RKO (cell line): ENCODE measurements at places on chromosomes 1 and 21.
A peak's percentile ranks its signal among the peaks of the same experiment; 100 is the strongest.

- DNase-seq = no peak
Observed at GRCh38 chr1:156153362-156153761, at the start of gene SEMA4A. Gene SEMA4A, plus strand, starts transcription at chr1:156153585. Its CDS starts 994 bp downstream, at chr1:156154579.

GRCh38 chr1:41404308-41404761 is 43.1 kb downstream of the FOXO6 start:
- peak; percentile 48 for DNase-seq

GRCh38 chr1:100626397-100626796 is 88.5 kb downstream of the GPR88 start:
- DNase-seq = no peak

DNA sequence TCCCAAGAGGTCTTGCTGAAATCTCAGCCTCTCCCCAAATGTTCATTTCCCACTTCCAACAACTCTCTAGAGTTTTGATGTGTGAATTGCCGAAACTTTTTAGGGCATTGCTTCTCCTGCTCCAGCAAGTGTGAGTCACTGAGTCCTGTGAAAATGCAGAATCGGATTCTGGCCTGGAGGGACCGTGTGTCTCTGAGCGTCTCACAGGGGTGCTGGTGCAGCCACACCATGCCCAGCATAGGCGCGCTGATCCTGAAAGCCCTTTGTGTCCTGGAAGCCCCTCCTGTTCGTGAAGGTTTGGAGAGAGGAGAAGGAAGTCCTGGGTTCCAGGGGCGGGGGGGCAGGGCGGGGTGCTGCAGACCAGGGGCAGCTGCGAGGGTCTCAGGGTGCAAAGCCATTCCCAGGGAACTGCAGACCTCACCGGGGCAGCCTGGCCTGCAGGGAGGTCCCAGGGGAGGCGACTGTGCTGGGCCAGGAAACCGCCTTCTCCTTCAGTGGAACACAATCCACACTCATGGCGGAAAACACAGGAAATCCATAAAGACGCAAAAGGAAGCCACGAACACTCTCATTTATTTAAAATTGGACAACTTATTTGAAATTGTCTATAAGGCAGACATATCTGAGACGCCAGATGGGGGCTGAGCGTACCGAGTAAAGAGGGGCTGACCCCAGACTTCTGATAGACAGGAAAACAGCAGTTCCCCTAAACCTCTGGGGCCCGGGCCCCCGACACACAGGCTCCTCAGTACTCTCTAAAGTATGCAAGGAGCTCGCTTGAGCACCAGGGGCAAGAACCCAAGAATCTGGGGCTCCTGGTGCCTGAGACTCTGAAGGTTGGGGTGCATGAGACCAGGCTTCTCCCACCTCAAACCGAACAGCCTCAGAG is 43.5 kb upstream of the ADARB1 start:
- no peak for DNase-seq

- no peak for DNase-seq
Observed at GRCh38 chr1:74343216-74343615, 108.0 kb downstream of the TNNI3K start.

GRCh38 chr1:101284021-101284420 is 47.2 kb downstream of the S1PR1 start:
- DNase-seq = no peak

DNA sequence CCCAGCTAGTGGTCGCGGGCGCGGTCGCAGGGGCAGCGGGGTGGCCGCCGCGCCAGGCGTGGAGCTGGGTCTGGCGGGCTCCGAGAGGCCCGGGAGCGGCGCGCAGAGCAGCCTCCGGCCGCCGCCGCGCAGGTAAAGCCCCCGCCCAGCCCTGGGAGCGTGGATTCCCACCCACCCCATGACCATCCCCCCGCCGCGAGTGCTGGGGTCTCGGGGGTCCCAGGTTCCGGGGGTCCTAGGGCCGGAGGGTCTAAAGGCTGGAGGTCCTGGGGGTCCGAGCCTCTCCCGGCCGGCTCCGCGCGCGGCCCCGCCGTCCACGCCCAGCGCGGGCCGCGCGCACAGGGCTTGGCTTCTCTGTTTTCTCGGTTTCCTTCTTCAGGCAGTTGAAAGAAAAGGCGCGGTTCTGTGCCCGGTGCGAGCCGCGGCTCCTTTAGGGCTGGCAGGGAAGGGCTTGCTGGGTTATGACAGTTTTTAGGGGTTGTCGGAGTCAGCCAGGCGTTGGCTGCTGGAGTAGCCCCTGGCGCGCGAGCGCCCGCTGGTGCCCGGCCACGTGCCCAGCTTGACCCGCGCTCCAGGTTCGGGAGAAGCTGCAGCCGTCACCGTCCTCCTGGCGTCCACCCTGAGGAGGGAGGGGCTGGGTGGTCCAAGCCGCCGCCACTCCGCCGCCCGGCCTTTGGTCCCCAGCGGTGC is 359 bp downstream of the LRRC3 start:
- peak; percentile 72 for DNase-seq

DNA sequence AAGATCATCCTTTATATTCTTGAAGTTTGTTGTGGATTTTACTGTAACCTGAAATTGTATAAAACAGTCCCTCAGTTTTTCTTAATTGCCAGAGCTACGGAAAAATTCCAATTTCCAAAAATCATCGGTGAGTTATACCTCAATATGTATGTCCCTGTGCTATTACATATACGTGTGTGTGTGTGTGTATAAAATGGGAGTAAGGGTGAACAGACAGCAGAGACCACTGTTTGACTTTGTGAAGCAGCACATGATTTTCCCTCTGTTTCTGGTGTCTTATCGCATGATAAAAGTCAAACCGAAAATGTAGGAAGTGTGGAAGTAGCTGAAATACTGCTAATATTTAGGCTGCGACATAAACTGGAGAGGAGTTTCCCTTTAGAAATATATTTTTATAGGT is 1.2 kb downstream of the OR2T1 start:
- peak; percentile 18 for DNase-seq

DNA sequence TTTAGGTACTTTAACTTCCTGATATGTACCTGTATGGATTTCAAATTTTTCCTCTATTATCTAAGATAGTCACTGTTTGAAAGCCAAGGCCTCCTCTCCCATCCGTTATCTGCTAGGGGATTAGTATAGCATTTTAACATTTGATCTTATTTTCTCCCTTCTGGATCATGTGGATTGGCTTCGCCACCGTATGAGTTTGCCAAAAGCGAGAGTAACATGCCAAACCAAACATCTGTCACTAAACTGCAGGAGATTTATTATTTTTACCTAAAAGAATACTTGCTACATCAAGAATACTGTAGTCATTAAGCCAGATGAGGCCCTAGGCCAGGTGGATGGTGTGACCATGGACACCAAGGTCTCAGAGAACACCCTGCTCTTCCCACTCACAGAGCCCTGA is 28.5 kb upstream of the EEIG2 start:
- no peak for DNase-seq

- peak; percentile 58 for DNase-seq
Observed at GRCh38 chr1:114558544-114558943, 22.9 kb downstream of the BCAS2 start.

- DNase-seq = no peak
Observed at GRCh38 chr1:88204111-88204510, 480.0 kb upstream of the PKN2 start.

GRCh38 chr1:43031316-43032203 is 72.9 kb upstream of the SLC2A1 start:
- no peak for DNase-seq

DNA sequence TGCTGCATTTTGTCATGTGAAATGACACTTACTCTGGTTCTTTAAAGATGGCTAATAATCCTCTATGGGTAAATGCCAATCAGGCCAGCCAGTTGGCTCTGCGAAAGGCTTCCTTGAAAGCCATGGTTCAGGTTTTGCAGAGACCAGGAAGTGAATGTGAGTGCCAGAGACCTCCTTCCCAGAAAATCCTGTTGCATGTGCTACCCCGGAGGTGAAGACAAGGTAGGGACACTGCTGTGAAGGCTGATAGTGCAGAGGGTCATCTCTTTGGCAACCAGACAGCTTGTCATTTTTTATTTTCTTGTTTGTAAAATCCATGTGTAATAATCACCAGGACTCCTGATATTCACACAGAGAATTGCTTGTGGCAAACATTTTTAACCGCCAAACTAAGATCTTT is 18.7 kb downstream of the LRRC8D start:
- DNase-seq = no peak

DNA sequence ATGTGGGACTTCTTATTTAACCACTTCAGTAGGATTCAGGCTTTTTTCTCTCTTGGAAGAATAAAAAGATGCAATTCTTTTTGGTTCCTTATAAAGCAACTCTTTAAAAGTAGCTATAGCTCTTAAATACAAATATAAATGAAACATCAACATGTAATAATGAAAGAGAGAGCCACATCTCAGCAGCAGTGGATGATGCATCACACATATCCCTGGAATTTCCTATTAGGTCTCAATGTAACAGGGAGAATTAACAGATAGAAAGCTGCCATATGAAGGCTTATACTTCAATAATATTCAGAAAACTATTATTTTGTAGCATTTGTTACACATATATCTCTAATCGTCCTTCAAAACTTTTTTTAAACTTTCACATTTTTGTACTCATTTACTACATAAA is 119.0 kb upstream of the USH2A start:
- DNase-seq = no peak

DNA sequence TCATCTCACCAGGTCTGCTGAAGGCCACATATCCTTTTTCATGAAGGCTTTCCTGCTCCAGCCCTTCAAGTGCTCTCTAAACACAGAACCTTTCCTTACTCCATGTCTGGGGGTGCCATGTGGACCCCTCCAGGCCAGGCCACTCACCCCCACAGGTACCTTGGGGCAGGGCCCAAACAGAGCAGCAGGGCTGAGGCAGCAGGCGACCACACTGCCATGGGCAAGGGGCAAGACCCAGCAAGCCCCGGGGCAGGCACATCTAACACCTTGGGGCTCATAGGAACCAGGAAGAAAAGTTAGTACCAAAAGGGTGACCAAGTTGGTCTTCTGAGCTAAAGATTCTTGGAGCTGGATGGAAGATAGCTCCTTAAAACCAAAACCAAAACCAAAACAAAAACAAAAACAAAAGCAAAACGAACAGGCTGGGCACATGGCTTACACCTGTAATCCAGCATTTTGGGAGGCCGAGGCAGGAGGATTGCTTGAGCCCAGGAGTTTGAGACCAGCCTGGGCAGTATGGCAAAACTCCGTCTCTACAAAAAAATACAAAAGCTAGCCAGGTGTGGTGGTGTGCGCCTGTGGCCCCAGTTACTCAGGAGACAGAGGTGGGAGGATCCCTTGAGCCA is 63.7 kb downstream of the MRPL37 start:
- DNase-seq = no peak

- no peak for DNase-seq
Observed at GRCh38 chr1:22778862-22779520, 68.4 kb downstream of the EPHB2 start.

- DNase-seq = no peak
Observed at GRCh38 chr1:54095546-54096226, 42.3 kb downstream of the TCEANC2 start.

DNA sequence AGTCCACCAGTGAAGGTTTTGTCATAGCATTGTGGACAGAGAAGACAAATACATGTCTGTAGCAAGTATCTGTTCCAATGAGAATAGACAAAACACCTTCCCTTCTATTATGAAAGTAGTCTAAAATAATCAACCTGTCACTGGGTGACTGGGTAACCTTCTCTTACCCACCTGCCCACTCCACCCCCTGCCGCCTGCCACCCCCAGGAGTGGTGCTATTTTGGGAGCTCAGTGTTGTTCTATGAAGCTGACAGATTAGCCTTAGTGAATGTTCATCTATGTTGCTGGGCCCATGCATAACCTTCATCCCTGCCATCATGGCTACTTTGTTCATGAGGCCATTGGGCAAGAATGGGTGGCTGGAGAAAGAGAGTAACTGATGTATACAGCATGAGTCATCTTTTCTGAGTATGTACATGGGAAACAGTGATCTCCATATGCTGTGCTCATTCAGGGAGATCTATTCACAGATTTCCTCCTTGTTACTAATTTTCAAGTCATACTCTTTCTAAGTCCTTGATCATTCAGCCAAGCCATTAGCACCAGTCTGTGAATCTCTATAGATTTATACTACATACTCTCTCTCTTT is 24.8 kb downstream of the MARK1 start:
- DNase-seq = peak; percentile 23

DNA sequence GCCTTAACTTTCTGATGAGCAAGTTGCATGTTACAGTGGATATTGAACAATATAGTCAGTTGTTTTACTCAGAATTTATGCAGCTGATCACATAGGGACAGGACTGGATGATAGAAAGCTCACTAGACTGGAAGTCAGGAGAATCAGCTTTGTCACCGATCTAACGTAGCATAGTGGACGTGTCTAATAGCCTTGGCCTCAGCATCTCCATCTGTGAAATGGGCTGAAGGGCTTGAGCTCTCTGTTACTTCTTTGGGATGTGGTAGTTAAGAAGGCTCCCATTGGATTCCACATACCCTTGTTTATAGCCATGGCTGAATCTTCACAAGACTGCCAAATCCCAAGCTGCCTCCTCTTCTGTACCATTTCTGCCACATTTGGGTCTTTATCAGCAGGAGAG is 190.6 kb downstream of the GRIK1 start:
- no peak for DNase-seq

- DNase-seq = no peak
Observed at GRCh38 chr21:42843056-42843455, 36.3 kb downstream of the WDR4 start.

DNA sequence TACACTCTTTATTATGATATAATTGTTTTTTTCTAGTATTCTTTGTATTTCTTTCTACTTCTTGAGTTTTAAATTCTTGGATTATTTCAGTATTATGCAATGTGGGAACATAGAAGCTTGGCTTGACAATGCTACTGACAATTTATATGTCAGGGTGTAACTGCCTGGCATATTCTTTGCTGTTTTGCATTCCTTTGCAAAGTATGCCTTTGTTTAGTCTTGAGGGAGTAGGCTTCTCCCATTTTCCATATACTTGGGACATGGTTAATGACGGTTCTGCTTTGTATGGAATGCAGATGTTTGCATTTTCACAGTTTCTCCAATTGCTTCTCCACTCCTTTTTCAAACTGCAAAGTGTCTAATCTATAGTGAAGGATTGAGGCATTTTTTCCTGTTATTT is 109.8 kb downstream of the HMCN1 start:
- DNase-seq = no peak
